Chondrocyte (in vitro differentiated cells): ENCODE measurements at places on chromosomes 2 and 18. TPM values are rescaled to one million over a fixed set of nuclear protein-coding genes. Genes with fewer than 3 reads are reported as not detected.

GRCh38 chr2:29787473-29788465, 133.6 kb downstream of the ALK start:
- no peak for DNase-seq

DNA sequence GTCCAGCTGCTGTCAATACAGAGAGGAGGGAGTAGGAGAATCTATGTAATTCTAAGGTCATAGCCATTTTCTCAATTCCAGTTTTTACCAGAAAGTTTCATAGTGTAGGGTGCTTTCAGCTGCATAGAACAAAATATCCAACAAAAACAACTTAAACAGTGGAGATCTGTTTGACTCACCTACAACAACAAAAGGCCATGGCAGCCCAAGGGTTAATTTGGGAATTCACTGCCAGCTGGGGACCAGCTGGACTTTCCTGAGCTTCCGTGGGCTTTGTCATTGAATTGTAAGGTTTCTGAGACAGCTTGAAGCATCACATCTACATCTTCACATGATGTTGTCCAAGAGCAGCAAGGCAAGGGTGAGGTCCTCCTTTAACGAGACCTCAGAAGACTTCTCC, 512.7 kb downstream of the IRS1 start:
- no peak for DNase-seq

- DNase-seq, result no peak
Measured at GRCh38 chr18:51622702-51623101, 425.2 kb upstream of the MEX3C start.

- no peak for DNase-seq
Measured at GRCh38 chr2:117411983-117412382, 402.5 kb upstream of the DDX18 start.

- no peak for DNase-seq
Measured at GRCh38 chr2:219492575-219492974, 6.1 kb upstream of the GMPPA start.

DNA sequence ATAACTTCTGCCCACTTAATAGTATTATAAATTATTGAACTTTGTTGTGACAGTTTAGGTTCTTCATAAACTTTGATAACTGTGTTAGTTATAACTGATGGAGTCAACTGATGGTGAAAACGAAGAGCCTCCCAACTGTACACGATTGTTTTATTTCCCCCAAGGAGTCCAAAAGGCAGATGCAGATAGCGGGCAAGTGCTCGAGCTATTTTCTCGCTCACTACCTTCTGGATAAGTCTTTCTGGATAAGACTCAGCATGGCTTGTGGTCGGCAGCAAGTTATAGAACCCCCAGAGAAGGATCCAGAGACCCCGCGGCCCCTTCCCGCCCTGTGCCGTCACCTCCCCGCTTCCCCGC, 517 bp downstream of the GCFC2 start:
- DNase-seq, result no peak

Gene NCOA1
- total RNA-seq, result 20.1 to 20.3 TPM (median 20.2 TPM) in 3 replicates
